Tibial artery (tissue), 4 donors: ENCODE measurements at places on chromosomes 4 and X.
A peak's percentile ranks its signal among the peaks of the same experiment; 100 is the strongest.

- DNase-seq, result no peak
Observed at GRCh38 chr4:100849319-100849718, 331.5 kb upstream of the EMCN start.

DNA sequence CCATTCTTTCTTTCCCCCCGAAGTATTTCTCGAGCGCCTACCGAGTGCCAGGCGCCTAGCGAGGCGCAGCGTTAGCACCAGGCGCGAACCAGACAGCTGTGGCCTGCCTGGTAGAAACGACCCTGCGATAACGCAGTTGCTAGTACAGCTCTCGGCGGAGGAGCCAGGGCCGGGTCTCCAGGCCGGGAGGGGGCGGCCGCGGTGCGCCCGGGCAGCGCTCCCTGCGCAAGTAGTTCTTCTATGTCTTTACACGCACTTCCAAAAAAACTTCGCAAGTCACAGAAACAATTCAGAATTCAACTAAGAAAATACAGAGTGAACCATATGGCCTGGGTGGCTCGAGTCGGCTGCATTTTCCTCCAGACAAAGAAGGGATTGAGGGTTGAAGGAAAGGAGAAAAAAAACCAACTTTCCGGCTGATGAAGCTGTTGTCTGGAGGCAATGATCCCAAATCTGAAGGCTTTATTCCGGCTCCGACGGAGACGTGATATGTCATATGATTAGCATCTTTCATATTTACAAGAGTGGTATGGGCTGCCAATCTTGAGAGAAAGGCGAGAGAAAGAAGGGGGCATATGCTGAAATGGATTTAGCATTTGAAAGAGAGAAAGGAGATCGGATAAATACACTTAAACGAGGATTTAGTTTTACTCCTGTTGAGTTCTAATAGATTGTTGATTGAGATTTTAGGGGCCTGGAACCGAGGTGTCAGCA is 7.2 kb upstream of the NEUROG2 start:
- DNase-seq, result no peak

GRCh38 chrX:87045352-87045751 is 472.2 kb upstream of the KLHL4 start:
- no peak for DNase-seq

DNA sequence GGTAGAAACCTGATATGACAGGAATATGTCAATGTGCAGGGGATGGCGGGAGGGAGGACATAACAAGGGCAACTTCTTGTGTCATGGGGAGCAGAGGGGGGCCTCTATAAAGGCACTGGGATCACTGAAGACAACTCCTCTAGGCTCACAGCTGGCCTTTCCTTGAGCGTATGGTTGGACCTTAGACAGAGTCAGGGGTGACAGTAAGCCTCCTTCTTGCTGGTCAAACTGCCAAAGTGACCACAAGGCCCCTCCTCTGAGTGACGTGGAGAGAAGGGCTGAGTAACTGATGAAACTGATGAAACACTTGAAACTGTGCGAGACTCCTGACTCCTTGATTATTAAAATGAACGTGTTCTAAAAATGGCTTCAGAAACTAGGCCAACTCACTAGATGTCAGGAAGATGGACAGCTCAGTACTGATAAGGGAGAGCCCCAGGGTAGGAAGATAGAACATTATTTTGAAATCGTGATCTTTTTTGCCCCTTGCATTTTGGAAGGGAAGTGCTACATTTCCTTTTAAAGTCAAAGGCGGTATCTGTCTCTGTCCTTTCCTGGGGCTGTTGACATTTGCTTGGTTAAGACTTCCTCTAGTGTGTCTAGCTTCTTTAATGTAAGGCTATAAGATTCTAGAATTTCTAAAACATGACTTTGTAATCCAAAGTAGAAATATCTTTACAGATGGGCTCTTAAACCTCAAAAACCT is 1.6 kb downstream of the RAB33A start:
- peak; percentile 79 for DNase-seq

DNA sequence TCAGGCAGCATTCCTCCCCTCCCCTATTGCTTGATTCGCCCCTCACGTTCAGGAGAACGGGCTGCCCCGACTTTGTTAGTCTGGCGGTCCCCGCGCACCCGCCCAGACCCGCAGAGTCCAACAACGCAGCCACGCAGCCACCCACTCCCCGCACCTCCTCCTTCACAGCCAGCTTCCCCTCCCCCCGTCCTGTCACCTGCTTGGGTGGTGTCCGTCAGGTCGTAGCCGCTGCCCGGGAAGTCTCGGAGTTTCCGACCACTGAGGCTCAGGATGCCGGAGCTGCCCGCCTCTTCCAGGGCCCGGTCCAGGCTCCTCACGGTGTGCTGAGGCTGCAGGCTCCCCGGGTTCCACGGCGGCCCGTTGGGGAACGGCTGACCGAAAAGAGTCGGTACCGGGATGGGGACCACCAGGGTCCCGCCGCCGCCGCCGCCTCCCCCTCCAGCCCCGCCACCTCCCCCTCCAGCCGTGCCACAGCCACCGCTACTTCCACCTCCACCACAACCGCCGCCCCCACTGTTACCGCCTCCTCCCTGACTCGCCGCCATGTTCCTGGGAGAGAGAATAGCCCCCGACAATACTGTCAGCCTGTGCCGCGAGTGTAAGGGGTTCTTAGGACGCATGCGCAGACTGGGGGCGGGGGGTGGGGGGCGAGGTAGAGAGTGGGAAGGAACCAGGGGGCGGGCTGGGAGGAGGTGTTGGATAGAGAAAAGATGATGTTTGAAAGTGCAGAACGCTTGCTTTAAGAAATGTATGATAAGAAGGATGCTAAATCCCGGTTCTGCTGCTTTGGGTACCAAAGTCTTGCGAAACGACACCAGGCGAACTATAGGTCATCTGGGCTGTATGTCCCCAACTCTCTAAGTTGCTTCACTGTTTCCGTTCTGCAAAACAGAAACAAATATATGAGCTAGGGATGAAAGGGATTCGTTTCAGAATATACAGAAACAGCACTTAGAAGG is at the start of gene LRCH2:
Gene LRCH2, minus strand, starts transcription at position 600 of the 959 bp plus-strand sequence. Its CDS starts 55 bp downstream, at position 545.
- peak; percentile 22 for DNase-seq

DNA sequence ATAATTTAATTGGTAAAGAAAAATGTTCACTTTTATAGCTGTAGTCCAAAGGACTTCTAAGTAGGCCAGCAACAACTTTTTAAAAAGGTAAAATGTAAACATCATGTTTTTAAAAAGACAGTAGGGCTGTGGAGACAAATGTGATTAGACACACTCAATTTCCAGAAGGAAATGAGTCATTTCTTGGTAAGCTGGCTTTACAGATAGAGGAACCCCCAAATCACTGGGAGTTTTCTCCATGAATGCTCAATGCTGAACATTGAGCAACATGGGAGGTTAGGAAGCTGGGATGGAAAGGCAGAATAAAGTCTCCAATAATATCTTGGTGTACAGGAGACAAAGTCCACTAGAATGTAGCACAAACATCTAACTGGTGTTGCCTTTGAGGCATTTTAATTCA is 121.3 kb downstream of the NWD2 start:
- no peak for DNase-seq

DNA sequence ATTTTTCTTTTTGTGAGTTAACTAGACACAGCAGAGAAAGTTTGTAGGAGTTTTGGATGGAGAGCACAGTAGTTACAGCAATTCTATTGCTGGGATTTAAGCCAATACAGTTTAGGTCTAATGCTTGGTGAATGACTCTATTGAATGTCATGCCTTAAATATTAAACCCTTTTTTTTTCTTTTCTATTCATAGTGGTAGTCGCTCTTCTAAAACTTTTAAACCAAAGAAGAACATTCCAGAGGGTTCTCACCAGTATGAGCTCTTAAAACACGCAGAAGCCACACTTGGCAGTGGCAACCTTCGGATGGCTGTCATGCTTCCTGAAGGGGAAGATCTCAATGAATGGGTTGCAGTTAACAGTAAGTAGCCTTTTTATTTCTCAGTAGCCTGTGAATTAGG is 34.8 kb upstream of the DCK start:
- no peak for DNase-seq

GRCh38 chr4:39181905-39182638 is at the start of gene WDR19:
TSS of gene WDR19 (plus strand) at chr4:39182529. CDS start at chr4:39182558, 29 bp downstream.
- peak; percentile 99 for DNase-seq

GRCh38 chr4:145177906-145178538 is 2.4 kb downstream of the OTUD4 start:
- no peak for DNase-seq

GRCh38 chr4:8291036-8291682 is 21.6 kb downstream of the HTRA3 start:
- peak; percentile 59 for DNase-seq
